ENCODE measurements at places on chromosomes 1 and 21. TPM values are rescaled to one million over a fixed set of nuclear protein-coding genes. Genes with fewer than 3 reads are reported as not detected.

The CD52 gene
- 2.8 TPM for polyA plus RNA-seq

The KCND3 gene
- 0.85 TPM for polyA plus RNA-seq

- peak; percentile 42 for DNase-seq
Measured at GRCh38 chr1:91883470-91883869, 2.5 kb downstream of the TGFBR3 start.

The RNU1-3 gene
- polyA plus RNA-seq, result 2.7 TPM

The SPATA21 gene
- polyA plus RNA-seq, result 0.21 TPM

The RSPH1 gene
- polyA plus RNA-seq, result 28.3 TPM

DNA sequence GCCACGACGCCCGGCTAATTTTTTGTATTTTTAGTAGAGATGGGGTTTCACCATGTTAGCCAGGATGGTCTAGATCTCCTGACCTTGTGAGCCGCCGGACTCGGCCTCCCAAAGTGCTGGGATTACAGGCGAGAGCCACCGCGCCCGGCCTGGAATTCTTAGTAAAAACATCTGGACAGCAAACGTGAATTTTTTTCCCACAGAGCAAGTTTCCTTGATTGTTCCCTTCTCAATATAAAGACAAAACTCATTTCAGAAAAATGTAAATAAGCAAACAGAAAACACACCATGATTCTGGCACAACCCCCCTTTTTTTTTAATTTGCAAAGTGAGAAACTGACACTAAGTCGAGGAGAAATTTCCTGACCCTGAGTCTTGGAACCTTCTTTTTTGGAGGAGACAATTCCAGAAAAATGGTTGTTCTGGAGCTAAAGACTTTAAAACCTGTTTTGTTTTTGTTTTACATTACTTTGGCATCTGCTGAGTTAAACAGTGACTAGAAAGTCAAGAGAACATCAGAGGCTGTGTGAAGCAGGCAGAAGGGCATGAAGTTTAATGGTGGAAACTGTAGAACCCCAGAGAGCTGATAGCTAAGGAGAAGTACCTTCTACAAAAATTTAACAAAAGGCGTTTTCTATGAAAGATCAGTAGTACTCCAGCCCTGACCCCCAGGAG, 10.3 kb upstream of the HMGCS2 start:
- no peak for DNase-seq

DNA sequence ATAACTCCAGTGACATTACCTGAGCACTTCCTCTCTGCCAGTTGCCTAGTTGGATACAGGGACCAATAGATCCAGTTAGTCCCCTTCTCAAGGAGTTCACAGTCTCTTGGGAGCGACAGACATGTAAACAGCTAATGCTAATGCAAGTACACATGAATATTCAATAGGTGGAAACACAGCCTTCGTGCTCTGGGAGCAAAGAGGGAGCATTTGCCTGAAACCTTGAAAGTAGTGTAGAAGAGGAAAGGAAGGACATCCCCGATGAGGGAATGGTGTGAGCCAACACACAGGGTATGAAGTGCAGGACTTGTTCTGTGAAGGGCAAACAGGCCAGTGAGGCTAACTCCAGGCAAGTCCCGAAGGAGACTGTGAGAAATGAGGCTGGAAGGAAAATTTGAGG, 3.8 kb upstream of the TMEM222 start:
- no peak for DNase-seq

DNA sequence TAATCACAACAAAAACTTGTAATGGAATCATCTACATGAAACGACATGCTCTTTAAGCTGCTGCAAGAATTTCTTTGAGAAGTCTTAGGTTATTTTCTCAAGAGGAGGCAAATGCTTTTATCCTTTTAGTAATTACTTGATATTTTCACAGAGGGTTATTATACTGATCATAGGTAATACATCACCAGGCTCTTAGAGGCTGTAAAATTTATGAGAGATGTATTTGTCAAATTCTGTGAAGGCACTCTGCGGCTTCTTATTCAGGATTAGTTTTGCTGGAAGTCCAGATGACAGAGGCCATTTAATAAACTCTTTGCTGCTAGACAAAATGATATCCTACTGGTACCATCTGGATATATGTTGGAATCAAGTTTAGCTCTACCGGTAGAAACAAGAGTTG, 624.3 kb upstream of the BRINP3 start:
- DNase-seq, result no peak

GRCh38 chr1:28341591-28341990, 12.8 kb downstream of the MED18 start:
- DNase-seq, result no peak

DNA sequence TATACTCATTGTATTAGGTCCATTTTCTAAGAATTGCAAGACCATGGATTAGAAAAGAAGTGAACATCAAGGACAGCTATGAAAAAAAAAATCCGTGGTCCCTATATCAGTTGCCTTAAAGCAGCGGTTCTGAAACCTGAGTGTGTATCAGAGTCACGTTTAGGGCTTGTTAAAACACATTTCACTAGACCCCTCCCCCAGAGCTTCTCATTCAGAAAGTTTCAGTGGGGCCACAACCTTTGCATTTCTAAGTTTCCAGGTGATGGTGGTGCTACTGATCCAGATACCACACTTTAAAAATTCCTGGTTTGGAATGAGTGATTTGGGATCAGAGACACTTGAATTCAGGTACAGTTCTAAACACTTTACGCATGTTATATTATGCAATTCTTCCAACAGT, 96.1 kb upstream of the PRMT6 start:
- no peak for DNase-seq

DNA sequence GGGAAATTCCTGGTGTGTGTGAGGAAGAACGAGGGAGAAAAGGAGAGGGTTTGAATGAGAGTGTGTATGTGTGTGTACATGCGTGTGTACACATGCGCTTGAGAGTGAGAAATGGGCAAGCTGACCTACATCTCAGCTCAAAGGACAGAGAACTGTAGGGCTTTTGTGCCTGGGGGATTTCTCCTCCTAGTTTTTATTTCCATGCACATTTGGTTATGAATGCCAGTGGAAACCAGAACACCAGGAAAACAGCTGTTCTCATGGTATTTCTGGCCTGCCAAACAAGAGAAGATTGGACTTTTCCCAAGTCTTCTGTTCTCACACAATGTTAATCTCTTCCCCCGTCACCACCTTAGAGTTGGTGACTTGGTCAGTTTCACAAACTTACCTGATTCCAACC, 45.2 kb downstream of the SLC44A3 start:
- DNase-seq, result peak; percentile 21

DNA sequence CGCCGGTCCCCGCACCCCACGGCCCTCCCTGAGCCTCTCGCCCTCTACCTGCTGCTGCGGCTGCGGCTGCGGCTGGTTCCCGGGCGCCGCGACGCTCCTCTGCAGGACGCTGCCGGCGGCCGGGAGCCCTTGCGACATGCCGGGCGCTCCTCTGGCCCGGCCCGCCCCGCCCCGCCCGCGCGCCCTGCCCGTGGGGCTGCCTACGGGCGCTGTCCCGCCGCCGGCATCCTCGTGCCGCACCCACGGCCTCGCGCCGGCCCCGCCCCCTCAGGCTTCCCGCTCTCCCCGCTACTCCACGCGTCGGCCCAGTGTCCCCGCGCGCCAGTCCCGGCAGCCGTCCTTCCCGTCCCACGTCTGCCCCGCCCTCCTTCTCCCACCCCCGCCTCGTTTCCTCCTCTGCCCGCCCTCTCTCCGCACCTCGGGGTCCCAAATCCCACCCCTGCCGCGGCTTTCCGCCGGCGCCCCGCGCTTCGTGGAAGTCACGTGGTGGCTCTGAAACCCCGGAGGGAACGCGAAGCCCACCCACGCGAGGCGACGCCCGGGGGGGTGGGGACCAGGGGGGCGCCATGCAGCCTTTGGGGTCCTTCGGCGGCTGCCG, at the start of gene BATF3:
Gene BATF3, minus strand, starts transcription at position 216 of the 598 bp plus-strand sequence. Its CDS starts 78 bp downstream, at position 138.
- DNase-seq, result peak; percentile 24

- no peak for DNase-seq
Measured at GRCh38 chr1:84271441-84272151, 29.9 kb upstream of the SAMD13 start.

- no peak for DNase-seq
Measured at GRCh38 chr1:192979542-192979941, 79.6 kb downstream of the UCHL5 start.

DNA sequence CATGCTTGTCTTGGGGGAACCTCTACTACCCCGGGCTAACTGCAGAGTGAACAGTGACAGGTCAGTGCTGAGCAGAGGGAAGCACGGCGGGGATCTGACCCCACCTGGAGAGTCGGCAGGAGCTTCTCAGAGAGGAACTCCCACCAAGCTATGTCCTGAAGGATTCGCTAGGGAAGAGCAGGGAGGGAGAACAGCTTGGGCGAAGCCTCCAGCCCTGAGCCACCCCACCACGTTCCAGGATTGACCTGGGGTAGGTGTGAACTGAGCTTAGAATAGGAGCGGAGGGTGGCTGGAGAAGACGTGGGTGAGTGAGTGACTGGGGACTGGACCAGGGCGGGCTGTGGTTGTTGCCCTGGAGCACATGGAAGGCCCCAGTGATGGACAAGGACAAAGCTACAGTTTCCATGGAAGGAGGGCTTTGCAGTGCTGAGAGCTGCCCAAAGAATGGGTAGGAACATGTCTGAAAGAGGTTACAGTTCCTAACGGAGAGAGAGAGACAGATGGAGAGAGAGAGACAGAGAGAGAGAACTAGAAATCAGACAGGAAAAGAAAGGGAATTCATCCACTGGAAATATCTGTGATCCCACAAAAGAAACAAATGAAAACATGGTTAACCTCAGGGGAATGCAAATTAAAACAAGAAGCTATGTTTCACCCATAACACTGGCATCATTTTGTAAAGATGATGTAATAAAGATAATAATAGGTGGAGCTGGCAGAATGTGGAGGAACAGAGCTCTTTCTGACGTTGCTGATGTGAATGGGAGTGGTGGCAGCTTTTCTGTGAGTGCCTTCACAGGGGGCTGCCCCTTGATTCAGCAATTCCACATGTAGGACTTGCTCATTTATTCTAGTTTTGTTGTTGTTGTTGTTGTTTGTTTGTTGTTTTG, 17.2 kb downstream of the BSND start:
- DNase-seq, result no peak

GRCh38 chr1:199221371-199222150, 582.7 kb downstream of the PTPRC start:
- no peak for DNase-seq

The OR2T35 gene
- polyA plus RNA-seq, result not detected

The VASH2 gene
- 33.1 TPM for polyA plus RNA-seq

- DNase-seq, result peak; percentile 47
Measured at GRCh38 chr1:211541720-211542477, 37.1 kb downstream of the SLC30A1 start.

- DNase-seq, result peak; percentile 57
Measured at GRCh38 chr1:11690397-11691301, 861 bp upstream of the DRAXIN start.

DNA sequence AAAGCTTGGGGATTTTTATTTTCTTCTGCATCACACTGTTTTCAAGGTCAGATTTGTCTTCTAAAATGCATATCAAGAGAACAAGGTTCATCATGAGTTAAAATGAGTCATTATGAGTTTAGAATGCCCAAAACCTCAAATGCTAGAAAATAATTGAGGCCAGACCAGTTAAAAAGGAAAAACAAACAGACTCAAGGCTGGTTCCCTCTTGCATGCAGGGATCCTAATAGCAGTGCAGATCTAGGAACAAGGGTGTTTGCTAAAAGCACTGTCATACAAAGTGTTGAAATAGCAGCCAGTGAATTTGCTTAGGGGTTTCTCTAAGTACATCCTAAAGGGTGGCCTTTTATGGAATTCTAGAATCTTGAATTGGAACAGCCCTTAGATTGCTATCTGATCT, 15.3 kb downstream of the BEND5 start:
- DNase-seq, result no peak

GRCh38 chr1:34655875-34656240, 99.0 kb upstream of the GJB5 start:
- no peak for DNase-seq

- DNase-seq, result no peak
Measured at GRCh38 chr1:150566589-150567340, 12.6 kb downstream of the MCL1 start.

- DNase-seq, result no peak
Measured at GRCh38 chr1:181101581-181102226, 13.2 kb downstream of the IER5 start.

The ZNF683 gene
- 0.10 TPM for polyA plus RNA-seq

DNA sequence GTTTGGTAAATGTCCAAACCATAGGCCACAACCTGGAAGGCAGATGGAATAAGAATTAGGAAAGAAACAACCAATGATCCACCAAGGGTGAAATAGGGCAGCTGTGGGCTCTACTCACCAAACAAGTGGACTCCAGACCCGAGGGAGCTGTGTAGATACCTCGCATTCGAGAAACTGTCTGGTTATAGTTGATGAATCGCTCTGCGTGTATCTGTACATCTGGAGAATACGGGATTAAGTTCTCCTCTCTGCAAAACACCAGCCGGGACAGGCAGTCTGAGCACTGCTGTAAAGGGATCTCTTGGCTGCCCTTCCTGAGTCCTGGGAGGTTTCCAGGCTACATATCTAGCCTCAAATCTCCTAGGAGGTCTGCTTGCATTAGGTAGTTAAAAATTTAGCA, 9.4 kb upstream of the UBR4 start:
- DNase-seq, result no peak

The EVA1C gene
- 6.8 TPM for polyA plus RNA-seq

- peak; percentile 34 for DNase-seq
Measured at GRCh38 chr21:25039461-25040380, 567.6 kb downstream of the MRPL39 start.

GRCh38 chr1:203733009-203733863, 31.7 kb upstream of the LAX1 start:
- DNase-seq, result no peak

The SOX13 gene
- 41.0 TPM for polyA plus RNA-seq

DNA sequence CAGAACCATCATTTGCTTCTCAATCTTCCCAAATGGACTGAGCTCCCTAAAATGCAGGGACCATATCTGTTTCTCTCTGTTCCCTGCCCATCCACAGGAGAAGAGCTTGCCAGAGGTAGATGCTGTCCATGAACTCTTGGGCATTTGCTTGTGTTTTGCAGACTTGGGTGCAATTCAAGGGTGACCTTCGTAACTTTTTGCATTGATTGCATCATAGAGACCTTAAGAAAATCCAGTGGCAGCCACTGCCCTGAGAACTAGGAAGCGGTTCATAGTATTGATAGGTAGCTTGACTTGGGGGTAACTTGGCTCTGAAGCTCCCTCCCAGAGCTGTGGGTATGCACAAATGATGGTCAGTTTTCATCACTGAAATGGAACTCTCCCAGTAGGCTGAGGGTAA, 34.3 kb upstream of the EDEM3 start:
- DNase-seq, result no peak

The RNU5D-1 gene
- 4.3 TPM for polyA plus RNA-seq

The PPM1J gene
- polyA plus RNA-seq, result 0.55 TPM

DNA sequence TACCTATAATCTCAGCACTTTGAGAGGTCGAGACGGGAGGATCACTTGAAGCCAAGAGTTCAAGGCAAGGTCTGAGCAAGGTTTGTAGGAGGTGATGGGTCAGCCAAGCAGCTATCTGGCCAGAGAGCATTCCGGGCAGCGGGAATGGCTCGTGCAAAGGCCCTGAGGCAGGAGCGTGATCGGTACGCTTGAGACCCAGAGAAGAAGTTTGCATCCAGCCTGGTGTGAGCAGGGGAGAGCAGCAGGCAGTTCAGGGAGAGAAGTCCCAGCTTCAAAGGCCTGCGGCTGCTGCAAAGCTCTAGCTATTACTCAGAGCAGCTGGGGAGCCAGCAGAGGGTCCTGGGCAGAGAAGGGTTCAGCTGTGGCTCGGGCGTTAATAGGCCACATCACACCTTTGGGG, 5.1 kb upstream of the SRARP start:
- no peak for DNase-seq
